ENCODE measurements at places on chromosomes 1 and 21.

DNA sequence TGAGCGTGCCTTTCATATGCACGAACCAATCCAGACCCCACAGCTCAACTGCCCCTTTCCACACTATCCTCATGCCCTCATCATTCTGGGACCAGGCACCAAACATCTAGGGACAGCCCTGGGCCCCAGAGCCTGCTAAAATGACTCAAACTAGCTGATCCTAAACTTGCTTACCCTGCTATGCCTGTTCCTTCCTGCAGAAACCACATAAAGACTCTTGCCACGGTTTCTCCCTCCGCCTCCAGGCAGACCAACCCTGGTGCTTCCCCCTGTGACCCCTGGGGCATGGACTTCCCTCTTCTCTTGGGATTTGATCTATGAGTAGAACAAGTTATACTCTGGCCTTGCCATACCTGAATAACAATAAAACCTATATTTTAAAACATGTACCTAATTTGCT lies 138.0 kb upstream of the CD34 start:
- DNase-seq = no peak

- DNase-seq = no peak
Observed at GRCh38 chr21:34822942-34823341, 154.1 kb downstream of the CLIC6 start.

DNA sequence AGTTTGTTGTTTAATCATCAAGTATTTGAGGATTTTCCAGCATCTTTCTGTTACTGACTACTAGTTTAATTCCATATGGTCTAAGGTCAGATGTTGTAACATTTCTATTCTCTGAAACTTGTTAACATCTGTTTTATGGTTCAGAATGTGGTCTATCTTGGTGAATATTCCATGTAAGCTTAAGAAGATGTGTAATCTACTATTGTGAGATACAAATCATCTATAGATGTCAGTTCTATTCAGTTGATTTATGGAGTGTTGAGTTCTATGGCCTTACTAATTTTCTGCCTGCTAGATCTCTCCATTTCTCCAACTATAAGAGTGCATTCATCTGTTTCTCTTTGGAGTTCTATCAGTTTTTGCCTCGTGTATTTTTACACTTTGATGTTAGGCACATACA lies 31.5 kb downstream of the WARS2 start:
- no peak for DNase-seq

- DNase-seq = no peak
Observed at GRCh38 chr1:210003501-210003900, 65.5 kb downstream of the SYT14 start.

- DNase-seq = no peak
Observed at GRCh38 chr1:151840421-151840820, 801 bp upstream of the C2CD4D start.

DNA sequence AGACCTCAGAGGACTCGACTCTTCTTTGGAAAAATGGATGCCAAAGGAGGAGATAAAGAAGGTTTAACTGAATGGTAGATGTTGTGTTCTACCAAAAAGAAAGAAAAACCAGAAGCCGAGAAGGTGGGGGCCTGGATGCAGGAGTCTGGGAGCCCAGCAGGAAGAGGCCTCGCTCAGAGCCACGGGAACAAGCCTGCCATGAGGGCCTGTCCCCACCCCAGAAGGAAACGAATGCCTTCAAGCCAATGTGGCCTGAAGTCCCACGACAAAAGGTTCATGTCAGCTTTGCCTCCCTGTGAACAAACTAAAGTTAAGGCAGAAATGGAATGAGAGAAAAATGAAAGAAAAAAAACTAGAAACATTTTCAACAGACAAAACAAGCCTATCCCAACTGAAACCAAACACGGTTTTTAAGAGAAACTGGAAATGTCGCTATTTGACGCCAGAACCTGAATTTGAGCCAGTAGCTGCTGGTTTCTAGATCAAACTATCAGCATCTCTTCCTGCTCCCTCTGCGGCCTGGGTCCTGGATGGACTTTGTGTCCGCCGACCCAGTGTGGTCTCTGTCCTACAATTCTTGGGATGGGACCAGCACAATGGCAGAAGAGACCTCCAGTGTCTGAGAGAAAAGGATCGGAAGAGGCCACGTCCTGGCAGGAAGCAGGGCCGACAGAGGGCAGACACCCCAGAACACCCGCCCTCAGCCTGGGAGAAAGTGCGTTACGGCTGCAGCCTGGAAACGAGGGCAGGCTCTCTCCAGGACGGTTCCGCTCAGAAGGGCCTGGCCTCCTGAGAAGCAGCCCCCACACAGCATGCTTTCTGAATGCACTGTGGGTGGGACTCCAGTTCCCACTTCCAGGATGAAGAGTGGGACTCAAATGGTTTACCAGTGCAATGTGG lies 35.2 kb downstream of the SLC45A1 start:
- DNase-seq = no peak

- DNase-seq = no peak
Observed at GRCh38 chr21:22164912-22165311, 1166.7 kb downstream of the NCAM2 start.

- DNase-seq = no peak
Observed at GRCh38 chr1:159208175-159208825, 3.6 kb downstream of the ACKR1 start.

- no peak for DNase-seq
Observed at GRCh38 chr1:110215621-110216515, 5.8 kb downstream of the KCNC4 start.

DNA sequence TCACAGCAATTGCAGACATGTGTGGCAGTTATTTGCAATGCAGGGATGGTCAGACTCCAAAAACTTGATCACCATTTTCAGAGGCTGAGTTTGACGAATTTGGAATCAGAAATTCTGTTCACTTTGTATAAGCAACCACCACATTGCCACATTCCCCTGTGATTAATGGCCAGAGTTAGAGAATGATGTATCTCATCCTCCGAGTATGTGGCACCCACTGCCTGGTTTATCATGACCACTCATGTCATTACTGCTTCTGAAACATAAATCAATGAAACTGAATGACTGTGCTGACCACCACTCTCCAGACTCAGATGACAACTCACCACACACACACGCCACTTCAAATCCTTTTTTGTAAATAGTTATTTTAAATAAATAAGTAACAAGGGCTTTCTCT lies 66.6 kb upstream of the CACHD1 start:
- DNase-seq = no peak

GRCh38 chr21:42515708-42516502 lies 2.3 kb downstream of the SLC37A1 start:
- no peak for DNase-seq

- no peak for DNase-seq
Observed at GRCh38 chr1:31428436-31429221, 15.6 kb downstream of the SERINC2 start.

DNA sequence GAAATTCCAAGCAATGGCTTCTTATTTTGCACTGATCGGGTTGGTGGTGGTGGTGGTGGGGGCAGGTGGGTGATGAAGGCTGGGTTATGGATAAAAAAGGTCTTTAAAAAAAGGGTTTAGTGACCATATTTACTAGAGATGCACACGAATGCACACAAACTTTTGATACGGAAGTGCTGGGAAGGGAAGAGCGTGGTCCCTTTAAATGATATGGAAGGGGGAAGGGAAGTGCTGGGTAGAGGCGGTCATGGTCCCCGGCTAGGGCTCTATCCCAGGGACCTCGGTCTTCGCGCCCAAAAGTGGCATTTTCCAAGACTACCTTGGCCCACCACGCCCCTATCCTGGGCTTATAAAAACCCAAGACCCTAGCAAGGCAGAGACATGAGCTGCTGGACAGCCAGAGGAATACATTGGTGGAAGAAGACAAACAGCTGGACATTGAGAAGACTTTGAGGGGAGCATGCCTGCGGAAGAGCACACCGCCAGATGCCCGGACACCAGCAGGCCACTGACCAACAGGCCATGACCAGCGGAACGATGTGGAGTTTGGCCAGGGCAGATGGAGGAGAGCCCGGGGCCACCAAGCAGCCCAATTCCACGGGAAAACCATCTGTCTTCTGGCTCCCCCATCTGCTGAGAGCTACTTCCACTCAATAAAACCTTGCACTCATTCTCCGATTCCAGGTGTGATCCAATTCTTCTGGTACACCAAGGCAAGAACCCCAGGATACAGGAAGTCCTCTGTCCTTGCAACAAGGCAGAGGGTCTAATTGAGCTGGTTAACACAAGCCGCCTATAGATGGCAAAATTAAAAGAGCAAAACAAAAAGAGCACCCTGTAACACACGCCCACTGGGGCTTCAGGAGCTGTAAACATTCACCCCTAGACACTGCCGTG lies 1720.2 kb downstream of the MRPL39 start:
- DNase-seq = no peak

GRCh38 chr1:175715742-175716141 lies 27.7 kb downstream of the TNR start:
- no peak for DNase-seq

- no peak for DNase-seq
Observed at GRCh38 chr1:226634166-226634588, 85.6 kb downstream of the STUM start.

- peak; percentile 5 for DNase-seq
Observed at GRCh38 chr1:77825131-77825709, 45.8 kb downstream of the MIGA1 start.

DNA sequence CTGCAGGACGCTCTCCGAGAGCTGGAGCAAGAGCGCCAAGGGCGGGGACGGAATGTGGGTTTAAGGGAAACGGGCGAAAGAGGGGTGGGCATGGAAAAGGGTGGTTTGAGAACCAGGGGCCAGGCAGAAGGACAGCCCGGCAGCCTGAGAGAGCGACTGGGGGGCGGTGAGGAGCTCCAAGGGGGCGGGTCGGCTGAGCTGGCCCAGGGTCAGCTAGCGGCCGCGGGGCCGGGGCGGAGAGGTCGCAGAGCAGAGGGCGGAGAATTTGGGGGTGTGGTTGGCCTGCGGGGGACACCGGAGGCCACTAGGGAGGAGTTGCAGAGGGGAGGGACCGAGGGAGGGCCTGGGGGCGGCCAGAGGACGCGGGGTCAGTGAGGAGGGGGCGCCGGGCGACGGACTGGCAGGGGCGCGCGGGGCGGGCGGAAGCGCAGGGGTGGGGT lies 54.7 kb downstream of the NDUFS5 start:
- no peak for DNase-seq

DNA sequence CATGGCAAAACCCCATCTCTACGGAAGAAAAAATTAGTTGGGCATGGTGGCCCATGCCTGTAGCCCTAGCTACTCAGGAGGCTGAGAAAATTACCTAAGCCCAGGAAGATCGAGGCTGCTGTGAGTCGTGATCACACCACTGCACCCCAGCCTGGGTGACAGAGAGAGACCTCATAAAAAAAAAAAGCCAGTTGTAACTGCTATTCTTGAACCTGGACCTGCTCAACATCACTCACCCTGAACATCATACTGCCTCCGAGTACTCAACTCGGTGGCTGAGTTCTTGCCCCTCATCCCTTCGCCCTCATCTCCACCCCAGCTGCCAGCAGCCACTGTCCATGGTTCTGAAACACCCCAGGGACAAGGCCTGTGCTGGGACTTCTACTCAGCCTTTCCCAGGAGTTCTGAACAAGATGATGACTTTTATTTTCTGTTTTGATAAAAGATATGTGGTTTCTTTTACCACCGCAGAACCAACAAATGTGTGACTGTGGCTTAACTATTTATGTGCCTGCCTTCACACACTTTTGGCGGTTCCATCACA lies 5.4 kb upstream of the DISP3 start:
- DNase-seq = no peak

GRCh38 chr1:237774246-237774645 lies 116.5 kb downstream of the ZP4 start:
- no peak for DNase-seq

DNA sequence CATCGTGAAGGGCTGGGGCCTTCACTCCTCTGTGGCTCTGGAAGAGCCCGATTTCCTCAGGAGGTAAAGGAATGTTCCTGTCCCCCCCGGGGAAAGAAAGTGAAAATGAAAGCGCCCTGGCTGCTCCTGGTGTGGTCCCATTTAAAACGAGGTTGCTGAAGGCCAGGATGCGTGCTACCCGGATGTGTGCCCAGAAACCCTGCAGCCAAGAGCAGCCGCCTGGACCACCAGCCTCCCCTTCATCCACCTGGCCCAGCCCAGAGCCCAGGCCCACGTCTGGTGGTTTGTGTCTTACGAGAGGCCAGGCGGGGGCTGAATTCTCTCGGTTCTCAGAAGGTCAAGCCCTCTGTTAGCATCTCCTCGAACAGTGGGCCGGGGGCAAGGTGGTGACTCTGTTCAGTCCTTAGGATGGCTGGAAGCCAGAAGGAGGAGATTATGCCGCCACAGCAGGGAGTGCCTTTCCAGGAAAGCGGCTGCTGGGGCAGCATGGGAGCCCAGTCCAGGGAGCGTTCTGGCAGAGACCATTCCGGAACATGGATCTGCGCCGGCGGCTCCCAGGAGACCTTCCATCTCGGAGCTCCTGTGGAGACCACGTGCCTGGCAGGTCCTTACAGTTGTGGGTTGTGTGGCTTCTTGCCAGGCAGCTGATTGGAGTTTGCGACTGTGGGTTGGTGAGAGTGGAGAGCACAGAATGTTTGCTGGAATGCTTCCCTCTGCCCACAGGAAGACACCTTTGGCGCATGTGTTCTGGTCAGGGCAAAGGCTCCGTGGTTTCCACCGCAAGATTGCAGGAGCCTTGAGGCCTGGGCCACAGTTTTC lies 1.4 kb downstream of the GUK1 start:
- DNase-seq = no peak

- no peak for DNase-seq
Observed at GRCh38 chr1:225745273-225745672, 32.4 kb upstream of the SRP9 start.

Data from NCI-H1417 treated with DMSO at 0.1 percent for 48 hours (cell line).